ENCODE measurements at places on chromosomes 12 and 14.

- no peak for DNase-seq
Measured at GRCh38 chr14:64725879-64726584, 21.8 kb downstream of the PLEKHG3 start.

DNA sequence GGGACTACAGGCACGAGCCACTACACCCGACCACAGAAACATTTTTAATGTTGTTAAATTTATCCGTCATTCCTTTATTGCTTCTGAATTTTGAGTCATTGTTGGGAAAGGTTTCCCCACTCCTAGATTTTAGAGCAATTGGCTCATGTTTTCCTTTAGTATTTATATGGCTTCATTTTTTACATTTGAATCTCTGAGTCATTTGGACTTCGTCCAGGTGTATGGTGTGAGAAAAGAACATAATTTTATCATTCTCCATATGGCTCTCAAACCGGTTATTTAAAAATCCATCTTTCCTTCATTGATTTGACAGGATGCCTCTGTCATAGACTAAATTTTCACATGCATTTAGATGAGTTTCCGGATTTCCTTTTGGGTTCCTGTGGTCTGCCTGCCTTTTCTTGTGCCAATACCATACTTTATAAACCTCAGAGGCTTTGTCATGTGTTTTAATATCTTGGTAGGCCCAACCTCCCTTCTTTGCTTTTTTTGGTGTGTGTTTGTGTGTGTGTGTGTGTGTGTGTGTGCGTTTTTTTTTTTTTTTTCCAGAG is 30.9 kb downstream of the LRTM2 start:
- DNase-seq: no peak

- DNase-seq: no peak
Measured at GRCh38 chr12:49540229-49541139, 1.7 kb downstream of the KCNH3 start.

GRCh38 chr14:25250516-25250915 is 200.6 kb upstream of the STXBP6 start:
- no peak for DNase-seq

GRCh38 chr12:85874031-85874461 is at the start of gene NTS:
Gene NTS (plus strand): TSS chr12:85874295. CDS start chr12:85874404, 109 bp downstream.
- DNase-seq: no peak
